AG08396 (cell line): ENCODE measurements at places on chromosomes 3 and 15.

GRCh38 chr3:183224180-183224970, 28.7 kb upstream of the B3GNT5 start:
- no peak for DNase-seq

DNA sequence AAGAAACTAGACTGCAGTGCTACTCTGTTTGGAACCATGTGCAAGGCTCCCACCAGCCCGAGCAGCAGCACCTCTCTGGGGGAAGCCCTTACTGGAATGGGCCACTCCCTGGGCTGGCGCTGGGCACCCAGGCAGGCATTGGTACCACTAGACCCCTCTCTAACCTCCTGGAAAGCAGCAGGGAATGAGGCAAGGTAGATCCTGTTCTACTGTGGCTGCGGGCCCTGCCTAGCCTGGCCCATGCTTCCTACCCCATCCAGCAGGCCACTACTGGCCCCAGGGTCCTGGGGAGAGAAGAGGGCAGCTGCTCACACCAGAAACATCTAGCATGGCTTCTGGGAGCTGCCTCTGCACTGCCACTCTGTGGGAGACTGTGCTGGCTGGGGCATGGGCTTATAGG, 44.8 kb downstream of the MESD start:
- DNase-seq: no peak

DNA sequence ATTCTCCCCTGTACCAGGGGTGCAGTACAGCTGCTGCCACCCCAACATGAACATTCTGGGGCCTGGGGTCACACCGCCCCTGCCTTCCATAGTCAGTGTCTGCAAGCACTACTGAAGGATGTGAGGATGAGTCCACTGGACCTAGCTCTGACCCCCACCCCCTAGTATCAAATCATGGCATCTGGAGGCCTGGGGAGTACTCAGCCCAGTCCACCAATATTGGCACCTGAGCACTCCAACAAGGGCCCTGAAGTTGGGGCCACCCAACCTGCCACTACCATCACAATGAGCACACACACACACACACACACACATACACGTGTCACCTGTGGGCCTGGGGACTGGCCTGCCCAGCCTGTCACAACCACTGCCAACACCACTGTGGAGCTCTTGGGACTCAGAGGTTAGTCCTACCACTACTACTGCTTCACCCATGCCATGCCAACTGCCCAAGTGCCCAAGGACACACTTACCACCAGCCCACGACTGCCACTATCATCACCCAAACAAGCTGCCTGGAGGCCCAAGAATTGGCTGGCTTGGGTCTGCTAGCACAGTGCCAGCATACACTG, 253.9 kb downstream of the MCTP2 start:
- DNase-seq: no peak

- no peak for DNase-seq
These were observed 180.9 kb upstream of the ROPN1 start for GRCh38 chr3:124172816-124173215.

DNA sequence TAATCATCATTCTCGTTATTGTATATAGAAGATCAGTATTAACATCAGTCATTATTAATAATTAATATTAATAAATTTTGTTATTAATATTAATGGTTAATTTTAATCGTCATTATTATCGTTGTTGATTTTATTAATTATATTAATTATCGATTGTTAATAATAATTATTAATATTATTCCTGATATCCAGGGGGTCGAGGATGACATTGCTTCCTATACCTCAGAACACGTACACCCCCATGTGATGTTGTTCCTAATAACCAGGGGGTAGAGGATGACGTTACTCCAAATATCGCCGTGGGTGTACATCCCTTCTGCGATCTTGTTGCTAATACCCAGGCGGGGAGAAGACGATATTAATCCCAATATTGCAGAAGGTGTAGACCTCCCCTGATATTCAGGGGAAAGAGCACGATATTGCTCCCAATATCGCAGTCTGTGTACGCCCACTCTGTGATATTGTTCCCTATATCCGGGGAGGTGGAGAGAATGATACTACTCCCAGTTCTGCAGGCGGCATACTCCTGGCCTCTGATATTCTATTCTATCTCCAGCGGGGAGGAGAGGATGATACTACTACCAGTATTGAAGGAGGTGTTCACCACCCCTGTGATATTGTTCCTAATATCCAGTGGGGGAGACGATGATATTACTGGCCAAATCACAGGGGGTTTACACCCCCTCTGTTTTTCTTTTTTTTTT, 22.3 kb upstream of the BMF start:
- DNase-seq: no peak

DNA sequence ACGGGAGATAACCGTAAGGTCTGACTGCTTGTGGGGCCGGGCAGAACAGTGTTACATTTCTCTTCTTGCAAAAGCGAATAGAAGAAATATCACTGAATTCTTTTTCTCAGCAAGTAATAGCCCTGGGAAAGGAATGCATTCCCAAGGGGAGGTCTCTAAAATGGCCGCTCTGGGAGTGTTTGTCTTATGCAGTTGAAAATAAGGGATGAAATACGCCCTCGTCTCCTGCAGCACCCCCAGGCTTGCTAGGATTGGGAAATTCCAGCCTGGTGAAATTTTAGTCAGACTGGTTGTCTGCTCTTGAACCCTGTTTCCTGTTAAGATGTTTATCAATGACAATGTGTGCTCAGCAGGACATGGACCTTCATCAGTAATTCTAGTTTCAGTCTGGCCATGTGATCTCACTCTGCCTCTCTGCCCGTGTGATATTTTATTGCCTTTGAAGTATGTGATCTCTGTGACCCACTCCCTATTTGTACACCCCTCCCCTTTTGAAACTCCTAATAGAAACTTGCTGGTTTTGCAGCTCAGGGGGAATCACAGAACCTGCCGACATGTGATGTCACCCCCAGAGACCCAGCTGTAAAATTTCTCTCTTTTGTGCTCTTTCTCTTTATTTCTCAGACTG, 715.6 kb downstream of the ROBO1 start:
- no peak for DNase-seq

GRCh38 chr15:92745845-92746271, 90.3 kb upstream of the FAM174B start:
- no peak for DNase-seq

GRCh38 chr15:67884514-67885174, 44.8 kb upstream of the RNU6-1 start:
- DNase-seq: peak; percentile 81

- no peak for DNase-seq
These were observed 204.3 kb downstream of the BBX start for GRCh38 chr3:107727102-107727501.

- DNase-seq: no peak
These were observed 186.8 kb downstream of the SATB1 start for GRCh38 chr3:18238332-18238731.

GRCh38 chr3:5058471-5058951, 63.6 kb upstream of the ARL8B start:
- no peak for DNase-seq

DNA sequence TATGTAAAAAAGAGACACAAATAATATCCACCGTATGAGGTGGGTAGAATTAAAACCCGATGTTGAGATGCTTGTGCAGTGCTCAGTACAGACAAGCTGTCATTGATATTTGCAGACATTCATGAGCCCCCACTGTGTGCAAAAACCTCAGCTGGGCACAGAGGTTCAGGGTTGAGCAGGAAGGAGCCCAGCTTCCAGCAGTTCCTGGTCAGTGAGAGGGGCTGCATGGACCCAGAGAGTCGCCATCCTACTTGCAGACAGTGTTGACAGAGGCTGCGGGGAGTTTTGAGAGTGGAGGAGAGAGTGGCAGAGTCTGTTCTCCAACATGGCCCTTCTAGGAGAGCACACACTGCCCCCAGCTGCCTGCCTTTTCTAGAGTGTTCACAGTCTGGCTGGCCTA, 6.1 kb upstream of the LTF start:
- DNase-seq: no peak

DNA sequence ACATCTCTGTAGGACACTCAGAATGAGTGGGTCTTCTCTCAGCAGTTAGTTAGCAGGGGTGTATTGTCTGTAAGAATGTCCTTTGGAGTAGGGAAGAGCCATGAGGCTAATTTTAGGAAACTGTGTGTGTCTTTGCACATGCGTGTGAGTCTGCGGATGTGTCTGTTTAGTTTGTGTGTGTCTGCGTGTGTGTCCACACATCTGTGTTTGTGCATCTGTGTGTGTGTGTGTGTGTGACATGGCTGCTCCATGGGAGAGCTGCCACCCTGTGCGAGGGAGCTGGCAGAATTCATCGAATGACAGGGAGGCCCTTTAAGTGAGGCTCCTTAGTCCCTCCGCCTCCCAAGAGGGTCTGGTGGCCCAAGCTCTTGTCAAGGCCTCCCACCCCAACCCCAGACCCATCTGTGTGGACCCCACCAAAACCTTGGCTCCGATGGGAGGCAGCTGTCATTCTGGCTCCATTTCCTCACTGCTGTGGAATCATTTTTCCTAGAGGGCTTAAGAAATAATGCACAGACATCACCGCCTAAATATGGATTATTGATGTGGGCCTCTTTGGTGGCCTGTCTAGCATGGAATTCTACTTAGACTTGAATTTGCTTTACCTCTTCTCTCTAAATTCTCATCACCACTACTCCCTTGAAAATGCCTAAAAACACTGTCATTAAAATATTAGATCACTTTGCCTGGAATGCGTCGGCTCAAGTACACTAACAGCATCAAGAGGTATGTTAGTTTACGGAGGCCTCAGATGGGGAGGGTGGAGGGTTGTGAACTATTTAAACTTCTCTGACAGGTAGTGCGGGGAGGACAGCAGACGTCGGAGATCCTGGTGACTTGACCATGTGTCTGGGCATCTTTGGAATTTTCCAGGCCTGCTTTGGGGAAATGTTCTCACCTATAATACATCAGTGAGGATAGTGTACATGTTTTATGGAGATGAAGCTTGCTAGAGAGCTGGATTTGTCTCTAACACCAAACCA, 9.4 kb downstream of the ESYT3 start:
- no peak for DNase-seq

DNA sequence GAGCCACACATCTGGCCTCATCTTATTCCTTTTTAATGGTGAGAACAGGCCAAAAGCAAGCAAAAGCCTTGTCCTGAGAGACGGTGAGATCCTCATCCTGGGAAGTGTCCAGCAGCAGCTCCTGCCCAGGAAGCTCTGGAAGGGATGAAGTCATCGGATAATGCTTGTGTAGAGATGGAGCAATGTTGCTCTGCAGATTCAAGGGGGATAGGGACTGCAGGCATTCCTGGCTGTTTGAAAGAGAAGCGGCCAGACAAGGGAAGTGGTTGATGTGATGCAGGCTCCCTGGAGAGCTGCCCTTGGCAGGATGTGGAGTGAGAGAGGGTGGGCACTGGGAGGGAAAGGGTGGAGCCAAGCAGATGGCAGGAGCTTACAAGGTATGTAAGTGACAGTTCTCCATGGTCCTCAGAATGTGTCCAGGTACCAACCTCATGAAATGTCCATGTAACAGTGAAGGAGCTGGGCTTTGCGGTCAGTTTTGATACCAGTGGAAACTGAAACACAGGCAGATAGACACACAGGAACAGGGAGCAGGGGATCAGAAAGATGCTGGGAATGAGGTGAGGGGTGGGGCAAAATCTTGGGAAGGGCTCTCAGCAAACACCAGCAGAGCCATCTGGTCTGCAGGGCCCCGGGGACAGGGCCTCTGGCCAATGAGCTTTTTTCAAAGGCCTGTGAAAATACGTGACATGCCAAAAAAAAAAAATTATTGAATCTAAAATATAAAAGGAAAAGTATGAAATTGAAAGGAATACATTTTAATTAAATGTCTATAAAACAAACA, 32.2 kb upstream of the LACTB start:
- peak; percentile 67 for DNase-seq

- no peak for DNase-seq
These were observed 13.6 kb downstream of the GRM2 start for GRCh38 chr3:51720292-51721061.

DNA sequence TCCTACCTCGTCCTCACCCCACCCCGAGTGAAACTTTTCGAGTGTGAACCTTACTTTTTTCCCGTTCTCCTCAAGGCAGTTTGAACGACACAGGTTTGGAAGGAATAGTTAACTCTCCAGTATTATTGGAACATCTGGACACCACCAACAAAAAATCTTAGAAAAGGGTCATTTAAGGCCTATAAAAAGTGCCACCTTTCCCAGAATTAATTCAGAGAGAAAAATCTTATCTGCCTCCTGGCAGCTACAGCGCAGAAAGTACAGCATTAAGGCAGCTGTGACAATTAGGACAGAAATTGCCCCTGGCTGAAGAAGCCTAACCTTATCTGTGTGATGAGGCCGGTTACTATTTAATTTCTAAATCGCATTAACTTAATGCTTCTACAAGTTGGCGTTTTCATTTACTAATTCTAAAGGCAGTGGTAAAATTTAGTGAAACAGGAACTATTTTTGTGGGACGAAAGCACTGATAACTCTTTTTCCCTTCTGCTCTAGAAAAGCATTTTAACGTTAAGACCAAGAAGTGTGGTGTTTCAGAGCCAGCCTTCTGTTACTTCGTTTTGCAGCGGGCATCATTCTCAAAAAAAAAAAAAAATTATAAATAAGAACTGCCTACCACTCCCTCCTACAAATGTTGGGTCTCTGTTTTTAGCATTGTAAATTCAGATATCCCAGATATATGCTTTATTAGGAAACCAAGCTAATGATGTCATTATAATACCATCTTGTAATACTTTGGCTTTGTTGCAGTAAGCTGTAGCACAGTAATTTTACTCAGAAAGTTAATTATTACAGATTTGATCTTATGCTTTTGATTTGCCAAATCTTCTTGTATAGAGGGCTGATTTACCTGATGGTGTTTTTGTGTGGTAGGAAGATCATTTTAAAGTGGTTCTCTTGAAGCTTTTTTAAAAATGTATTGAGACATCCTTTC, 1.4 kb downstream of the ATP11B start:
- DNase-seq: no peak

GRCh38 chr3:190097617-190098016, 23.1 kb downstream of the P3H2 start:
- DNase-seq: no peak

- no peak for DNase-seq
These were observed 140.5 kb upstream of the KLHL25 start for GRCh38 chr15:85935182-85935581.

- no peak for DNase-seq
These were observed 858.5 kb upstream of the CFAP20DC start for GRCh38 chr3:59908280-59908679.

DNA sequence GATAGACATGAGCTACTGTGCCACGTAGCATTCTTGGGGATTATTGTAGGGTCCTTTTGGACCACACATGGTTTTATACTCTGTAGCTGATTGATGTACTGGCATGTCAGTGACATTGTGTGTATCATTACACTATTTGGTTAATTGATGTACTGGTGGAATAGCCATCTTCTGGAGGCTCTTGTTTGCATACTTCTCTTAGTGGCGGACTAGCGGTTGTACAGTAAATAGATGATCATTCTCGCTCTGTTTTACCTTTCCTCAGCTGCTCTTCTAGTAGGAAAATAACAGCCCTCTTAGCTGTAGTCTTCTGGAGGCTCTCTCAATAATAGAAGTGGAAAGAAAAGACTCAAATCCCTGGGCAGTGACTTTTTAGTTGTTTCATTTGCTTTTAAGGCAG, 24.8 kb downstream of the IGF1R start:
- no peak for DNase-seq
